ENCODE measurements at places on chromosomes 4 and X.
A peak's percentile ranks its signal among the peaks of the same experiment; 100 is the strongest.

DNA sequence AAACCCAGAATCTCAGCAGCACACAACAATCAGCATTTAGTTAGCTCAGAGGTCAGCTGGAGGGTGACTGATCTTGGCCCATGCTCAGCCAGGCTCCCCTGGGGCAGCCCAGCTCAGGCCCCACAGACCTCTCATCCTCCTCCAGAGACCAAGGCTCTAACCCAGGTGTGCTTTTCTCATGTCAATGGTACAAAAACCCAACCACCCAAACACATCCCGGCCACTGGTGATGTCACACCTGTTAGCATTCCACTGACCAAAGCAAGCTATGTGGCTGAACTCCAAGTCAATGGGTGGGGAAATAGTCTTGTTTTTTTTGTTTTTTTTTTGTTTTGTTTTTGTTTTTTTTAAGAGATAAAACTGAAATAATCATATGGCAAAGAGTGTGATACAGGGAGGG, 77.5 kb downstream of the CYTL1 start:
- no peak for DNase-seq

DNA sequence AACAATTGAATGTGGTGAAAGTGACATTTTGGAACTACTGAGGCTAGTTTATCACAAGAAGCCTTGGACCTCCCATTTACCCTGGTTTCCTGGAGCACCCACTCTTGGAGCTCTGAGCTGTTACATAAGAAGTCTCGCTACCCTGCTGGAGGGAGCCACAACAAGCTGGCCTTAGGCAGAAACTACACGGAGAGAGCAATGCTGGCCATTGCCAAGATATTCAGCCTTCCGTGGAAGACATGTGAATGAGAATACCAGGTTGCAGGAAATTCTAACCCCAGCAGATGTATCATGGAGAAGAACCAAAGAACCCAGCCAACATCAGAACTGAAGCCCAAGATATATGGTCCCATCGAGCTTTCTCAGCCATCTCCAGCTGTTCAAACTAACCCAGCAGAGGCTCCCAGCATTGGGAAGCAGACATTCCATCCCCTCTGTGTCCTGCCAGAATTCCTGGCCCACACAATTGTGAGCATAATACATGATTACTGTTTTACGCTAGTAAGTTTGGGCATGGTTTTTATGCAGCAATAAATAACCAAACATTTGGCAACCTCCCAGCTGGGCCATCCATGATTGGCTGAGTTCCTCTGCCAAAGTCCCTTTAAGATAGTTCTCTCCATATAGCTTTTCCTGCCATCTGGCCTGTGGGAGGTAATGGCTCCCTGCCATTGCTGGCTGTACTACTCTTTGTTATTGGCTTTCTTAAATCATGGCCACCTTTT, 17.9 kb upstream of the PDE5A start:
- no peak for DNase-seq

- DNase-seq: no peak
Measured at GRCh38 chr4:32858971-32859370, 2138.8 kb downstream of the PCDH7 start.

DNA sequence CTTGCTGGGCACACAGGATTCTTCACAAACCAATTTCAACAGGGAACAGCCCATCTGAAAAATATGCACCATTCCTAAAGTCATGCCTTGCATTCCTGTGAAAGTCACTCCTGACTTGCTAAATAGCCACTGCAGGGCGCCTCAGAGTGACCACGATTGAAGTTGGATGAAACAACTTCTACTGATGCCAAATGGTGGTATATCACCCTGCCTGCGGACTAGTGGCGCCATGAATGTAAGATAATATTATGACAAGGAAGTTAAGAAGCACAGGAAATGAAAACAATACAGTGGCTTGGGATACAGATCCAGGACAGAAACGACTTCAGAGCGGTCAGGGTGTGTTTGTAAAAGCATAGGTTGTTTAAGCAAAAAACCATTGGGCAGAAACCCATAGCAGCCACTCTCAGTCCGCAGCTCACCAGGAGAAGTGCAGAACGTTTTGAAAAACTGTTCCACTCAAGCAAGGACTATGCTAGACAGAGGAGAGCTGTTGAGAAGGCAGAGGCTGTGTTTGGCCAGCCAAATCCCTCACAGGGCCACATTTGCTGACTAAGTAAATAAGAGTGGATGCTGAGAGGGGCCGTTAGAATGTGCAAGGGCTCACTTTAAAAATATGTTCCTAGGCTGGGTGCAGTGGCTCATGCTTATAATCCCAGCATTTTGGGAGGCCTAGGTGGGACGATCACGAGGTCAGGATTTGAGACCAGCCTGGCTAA, 250.4 kb downstream of the PTTG2 start:
- no peak for DNase-seq

DNA sequence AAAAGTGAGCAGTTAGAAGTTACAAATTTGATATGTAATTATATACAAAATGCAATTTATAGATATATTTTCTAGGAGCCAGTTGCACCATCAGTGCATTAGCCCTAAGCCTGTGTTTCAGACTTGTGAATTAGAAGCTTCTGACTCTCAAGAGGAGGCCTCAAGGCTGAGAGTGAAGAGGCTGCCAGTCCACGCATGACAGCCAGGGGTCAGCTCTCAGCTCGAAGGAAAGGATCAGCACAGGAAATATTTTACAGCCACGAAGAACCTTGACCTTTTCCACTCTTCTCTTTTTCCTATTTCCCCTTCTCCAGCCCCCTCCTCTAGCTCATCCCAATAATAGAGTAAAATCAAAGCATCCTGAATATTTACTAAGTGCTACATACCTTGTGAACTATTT, 642.4 kb downstream of the TRIML1 start:
- peak; percentile 13 for DNase-seq

DNA sequence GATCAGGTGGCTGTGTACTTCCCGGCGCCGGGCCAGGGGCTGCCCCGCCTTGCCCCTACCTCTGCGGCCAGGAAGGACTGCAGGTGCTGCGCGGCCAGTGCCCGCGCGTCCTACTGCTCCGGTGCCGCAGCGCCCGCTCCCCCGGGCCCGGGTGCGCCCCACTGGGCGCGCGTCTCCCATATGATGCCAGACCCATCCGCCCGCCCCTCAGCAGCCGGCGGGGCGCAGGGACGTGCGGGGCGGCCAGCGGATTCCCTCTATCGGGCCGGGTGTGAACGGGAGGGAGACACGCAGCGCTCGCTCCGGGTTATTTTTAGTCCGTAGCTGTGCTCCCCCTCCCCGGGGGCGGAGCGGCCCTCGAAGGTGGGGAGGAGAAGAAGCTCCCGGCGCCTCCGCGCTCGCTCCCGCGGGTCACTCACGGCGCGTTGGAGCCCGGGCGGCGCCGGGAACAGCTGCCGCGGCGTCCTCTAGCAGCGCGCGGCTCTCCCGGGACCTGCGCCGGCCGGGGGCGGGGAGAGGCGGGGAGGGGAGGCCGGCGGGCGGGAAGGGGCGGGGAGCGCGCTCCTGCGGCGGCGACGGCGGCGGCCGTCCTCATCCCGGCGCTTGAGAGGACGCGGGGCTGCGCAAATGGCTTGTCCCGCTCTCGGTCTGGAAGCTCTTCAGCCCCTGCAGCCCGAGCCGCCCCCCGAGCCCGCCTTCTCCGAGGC, 103.6 kb downstream of the UCHL1 start:
- peak; percentile 72 for DNase-seq

DNA sequence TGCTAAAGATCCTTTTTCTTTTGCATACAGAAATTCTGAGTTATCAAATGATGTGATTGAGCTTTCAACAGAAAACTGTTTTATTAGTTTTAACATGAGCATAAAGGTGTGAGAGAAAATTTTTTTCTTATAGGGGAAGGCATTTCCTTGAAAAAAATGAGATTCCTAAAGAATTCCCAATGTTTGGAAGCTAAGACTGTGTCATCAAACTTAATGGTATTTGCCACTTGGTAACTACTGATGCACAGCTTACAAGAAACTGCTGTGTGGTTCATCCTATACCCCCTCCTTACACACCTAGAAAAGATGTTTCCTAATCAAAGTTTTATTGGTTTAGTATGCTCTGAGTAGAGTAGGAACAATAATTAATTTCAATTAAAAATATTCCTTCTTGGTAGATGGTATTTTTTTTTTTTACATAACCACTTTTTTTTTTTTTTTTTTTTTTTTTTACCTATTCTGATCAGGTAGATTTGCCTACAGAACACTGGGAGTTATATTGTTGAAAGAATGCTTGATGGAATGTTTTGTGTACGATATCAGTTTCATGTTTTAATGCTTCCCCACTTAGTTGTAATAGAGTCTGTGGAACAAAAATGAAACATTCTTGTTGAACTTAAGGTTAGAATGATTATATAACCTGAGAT, 6.0 kb downstream of the PTPN13 start:
- no peak for DNase-seq

Measured in common myeloid progenitor, CD34-positive (primary cell).